ENCODE measurements at places on chromosomes 6 and 20.

- DNase-seq, result no peak
These were observed 124.4 kb downstream of the TCP11 start for GRCh38 chr6:35016502-35017321.

- DNase-seq, result no peak
These were observed 22.9 kb upstream of the NNAT start for GRCh38 chr20:37498066-37498665.

DNA sequence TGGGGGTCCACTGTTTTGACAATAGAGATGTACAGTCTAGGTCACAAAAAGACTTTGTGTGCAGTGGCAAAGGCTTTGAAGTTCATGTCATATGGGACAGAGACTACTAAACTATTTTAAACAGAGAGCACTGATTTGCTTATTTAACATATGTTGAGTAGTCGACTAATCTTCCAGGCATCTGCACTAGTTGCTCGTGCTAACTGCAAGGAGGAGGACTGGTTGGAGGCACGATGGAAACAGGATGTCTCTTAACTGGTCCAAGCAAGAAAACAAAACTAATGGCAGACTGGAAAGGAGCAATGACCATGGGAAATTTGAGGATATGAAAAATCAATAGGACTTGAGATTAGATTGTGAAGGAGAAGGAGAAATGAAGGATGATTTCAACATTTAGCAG is 28.5 kb upstream of the ERVFRD-1 start:
- DNase-seq, result no peak

GRCh38 chr6:106857771-106858652 is 116.5 kb downstream of the CD24 start:
- DNase-seq, result no peak

GRCh38 chr6:21478411-21478810 is 115.1 kb upstream of the SOX4 start:
- no peak for DNase-seq

- DNase-seq, result no peak
These were observed 35.2 kb downstream of the ALDH5A1 start for GRCh38 chr6:24529985-24530384.

DNA sequence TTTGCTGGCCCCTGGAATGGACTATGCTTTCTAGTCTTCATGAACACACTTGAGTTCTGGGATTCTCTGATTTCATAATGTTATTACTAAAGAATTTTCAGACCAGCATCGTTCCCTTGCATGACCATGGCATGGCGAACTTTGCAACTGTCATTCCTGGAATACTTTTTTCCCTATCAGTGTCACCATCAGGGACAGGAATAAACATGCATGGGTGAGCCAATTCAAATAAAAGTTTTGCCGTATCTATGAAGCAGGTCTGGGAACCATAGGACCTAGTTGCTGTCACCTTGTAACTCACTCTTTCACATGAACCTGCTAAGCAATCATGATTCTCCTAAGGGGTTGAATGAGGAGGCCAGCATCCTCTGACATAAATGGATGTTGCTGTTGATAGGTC is 68.2 kb upstream of the AGPAT4 start:
- no peak for DNase-seq

DNA sequence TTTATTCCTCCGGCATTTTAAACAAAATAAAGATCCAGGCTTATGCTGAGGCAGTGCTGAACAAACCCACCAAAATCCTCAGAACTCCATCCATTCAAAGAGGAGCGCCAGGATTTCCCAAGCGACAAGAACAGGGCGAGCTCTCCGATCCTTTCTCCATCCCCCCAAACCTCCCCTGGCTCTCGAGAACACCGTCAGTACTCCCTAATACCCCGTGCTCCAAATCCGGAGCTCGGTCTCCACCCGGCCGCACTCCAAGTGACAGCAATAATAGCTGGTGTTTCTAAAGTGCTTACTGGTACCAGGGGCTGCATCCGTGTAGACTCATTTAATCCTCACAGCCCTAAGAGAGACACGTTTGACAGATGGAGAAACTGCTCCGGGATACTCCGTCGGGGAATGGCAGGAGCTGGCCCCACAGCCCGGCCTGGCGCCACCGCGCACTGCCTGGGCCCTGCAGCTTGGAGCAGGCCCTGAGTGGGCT is 277.1 kb upstream of the QKI start:
- no peak for DNase-seq

DNA sequence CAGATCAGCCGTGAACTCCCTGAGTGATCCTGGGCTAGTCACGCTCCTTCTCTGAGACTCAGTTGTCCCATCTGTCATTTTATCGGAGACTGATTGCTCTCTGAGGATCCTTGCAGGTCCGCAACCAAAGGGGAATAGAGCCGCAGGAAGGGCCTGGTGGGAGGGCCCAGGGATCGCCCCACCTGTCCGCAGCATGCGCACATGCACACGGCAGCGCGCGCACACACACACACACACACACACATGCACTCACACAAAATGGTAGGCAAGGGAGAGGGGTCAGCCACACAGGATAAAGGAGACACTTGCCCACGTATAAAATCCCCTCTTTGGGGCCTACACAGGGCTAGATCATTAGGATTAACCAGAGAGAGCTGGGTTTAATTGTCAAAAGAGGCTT is 95.6 kb upstream of the FOXP4 start:
- DNase-seq, result no peak

- DNase-seq, result peak; percentile 16
These were observed 68.7 kb upstream of the KCNK16 start for GRCh38 chr6:39391182-39391581.

DNA sequence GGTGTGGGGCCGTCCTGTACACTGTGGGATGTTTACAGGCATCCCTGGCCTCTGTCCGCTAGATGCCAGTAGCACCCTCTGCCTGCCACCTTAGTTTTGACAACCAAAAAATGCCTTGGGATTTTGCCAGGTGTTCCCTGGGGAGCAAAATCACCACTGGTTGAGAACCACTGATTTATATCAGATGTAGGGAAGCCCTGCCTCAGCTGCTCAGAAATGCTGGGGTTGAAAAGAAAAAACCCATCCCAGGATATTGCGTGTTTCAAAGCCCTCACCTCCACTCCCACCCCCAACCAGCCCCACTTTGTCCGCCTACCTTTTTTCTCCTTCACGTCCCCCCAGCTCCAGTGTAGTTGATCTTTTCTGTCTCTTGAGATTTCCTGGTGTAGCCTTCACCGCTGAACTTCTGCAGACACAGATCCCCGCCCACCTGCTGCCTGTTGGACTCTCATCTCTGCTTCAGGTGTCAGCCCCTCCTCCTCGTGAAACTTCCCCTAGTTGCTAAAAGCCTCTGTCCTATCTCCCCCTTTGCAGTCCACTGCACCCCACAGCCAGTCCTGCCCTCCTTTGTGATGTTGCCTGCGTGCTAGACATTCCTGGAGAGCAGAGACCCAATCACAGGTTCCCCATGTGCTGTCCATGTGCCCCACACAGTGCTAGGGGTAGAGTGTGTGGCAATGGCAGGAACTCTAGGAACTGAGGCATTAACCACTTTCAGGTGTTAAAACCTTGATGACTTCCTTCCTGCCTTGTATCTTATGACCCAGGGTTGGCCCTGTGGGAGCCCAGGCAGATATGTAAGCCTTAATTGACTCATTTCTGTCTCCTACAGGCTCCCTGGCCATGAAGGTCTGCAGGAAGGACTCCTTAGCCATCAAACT is 98.9 kb downstream of the TBC1D7 start:
- no peak for DNase-seq

- DNase-seq, result no peak
These were observed at the start of gene CDC40 for GRCh38 chr6:110180228-110181008. Gene CDC40, plus strand, starts transcription at chr6:110180427. Its CDS starts 18 bp downstream, at chr6:110180445.

DNA sequence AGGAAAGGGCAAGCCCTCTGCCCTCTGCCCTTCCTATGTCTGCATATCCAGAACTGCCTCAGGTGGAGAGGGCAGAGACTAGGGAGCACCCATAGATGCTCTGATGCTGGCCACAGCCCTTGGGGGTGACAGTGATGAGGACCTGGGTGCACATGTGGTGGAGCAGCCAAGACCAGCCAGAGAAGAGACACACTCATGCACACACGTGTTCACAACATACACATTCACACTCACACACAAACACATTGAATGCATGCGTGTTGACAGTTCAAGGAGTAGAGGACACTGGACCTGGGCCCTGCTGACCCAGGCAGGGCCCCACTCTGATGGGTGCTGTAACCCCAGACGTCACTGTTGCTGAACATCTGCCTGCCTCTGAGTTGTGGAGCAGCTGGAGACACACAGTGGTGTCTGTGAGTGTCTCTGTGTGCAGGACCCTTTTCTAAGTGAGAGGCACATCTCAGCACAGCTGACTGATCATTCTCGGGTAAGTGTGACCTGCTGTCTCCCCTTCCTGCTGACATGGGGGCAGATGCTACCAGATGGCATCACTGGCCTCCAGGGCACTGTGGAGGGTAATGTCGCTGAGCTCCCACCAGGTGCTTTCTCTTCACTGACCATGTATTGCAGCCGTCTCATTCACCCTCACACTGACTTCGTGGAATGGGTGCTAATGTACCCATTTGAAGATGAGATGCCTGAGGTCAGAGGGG is 30.1 kb upstream of the MAS1L start:
- DNase-seq, result no peak

GRCh38 chr6:123380257-123380656 is 256.5 kb downstream of the TRDN start:
- DNase-seq, result peak; percentile 51

- no peak for DNase-seq
These were observed 107.8 kb upstream of the SHLD1 start for GRCh38 chr20:5642155-5642981.

GRCh38 chr20:58701431-58702160 is 9.0 kb downstream of the NPEPL1 start:
- no peak for DNase-seq

- no peak for DNase-seq
These were observed 18.8 kb downstream of the ZFAND3 start for GRCh38 chr6:37838219-37838921.

GRCh38 chr20:35838205-35838604 is 66.4 kb downstream of the PHF20 start:
- no peak for DNase-seq

GRCh38 chr6:109239651-109240321 is 142.5 kb downstream of the CD164 start:
- DNase-seq, result no peak

DNA sequence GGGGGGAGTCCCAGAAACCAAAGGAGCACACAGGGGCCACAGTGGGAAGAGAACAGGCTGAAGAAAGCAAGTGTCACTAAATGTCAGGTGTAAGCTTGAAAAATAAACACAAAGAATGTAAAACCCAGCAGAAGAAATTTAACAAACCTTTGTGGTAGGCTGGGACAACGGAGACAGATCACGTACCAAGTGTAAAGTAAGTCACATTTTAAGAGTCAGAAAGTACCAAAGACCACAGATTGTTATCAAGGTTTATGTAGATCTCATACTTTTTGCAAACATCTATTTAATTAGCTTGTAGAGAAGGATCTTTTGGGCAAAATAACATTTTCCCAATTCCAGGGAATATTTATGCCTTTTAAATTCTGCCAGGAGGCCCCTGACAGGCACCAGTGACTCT is 1.6 kb downstream of the CLIC5 start:
- no peak for DNase-seq

DNA sequence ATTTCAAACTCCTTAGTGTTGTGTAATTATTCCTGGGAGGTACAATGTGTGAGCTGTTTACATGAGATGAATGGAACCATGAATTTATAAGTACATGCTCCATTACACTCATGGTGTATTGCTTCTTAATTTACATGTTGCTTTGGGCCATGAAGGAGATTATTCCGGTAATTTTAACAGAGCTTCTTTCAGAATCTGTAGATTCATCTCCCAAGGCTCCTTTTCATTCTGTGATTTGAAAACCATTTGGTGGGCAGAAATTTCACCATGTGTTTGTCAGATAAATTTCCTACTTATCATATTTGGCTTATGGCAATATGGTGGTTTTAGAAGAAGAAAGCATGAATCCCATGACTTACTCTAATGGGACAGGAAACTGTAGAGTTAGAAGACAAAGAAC is 421.6 kb upstream of the EYS start:
- DNase-seq, result no peak

- no peak for DNase-seq
These were observed 64.1 kb upstream of the RPS6KA2 start for GRCh38 chr6:166691199-166691598.

Measured in NCI-H1694 treated with DMSO at 0.1 percent for 48 hours (cell line).